GM10248 (cell line): ENCODE measurements at places on chromosomes 16 and 17.

- no peak for DNase-seq
Measured at GRCh38 chr17:50544516-50544915, 2.5 kb upstream of the SPATA20 start.

- DNase-seq, result no peak
Measured at GRCh38 chr17:81845361-81845760, 10.5 kb upstream of the PPP1R27 start.

DNA sequence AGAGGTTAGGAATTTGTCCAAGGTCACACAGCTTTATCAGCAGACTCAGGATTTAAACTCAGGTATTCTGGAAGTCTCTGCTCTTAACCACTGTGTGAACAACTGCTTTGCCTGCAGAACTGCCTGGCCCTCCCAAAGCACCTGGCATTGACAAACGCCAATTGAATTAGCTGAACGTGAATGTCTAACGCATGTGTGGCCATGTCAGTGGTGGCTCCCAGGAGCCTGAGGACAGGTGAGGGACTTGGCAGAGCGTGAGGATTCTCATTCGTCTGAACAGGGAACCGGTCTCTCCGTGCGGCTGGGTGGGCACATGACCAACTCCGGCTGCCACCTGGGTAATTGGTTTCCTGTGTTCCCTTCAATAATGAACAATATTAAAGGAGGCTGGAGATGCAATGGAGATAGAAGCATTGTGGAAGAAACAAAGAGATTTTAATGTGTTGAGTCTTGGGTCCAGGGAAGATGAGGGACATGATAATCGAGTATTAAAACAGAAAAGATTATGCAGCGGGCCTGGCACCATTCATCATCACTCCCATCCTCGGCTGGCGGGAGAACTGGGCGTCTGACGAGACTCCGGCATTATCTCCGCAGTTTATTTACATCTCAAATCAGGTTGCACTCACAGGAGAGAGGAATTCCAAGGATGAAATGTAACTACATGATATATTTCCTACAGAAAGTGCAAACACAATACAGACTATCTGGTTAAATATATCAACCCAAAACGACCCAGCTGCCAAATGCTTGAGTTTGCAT is 113.5 kb downstream of the NPIPB5 start:
- DNase-seq, result no peak

GRCh38 chr16:89949121-89949742 is 677 bp downstream of the DEF8 start:
- no peak for DNase-seq

GRCh38 chr17:73787076-73788059 is 143.1 kb upstream of the SDK2 start:
- DNase-seq, result no peak

GRCh38 chr17:75576661-75577060 is 10.9 kb upstream of the MYO15B start:
- no peak for DNase-seq

DNA sequence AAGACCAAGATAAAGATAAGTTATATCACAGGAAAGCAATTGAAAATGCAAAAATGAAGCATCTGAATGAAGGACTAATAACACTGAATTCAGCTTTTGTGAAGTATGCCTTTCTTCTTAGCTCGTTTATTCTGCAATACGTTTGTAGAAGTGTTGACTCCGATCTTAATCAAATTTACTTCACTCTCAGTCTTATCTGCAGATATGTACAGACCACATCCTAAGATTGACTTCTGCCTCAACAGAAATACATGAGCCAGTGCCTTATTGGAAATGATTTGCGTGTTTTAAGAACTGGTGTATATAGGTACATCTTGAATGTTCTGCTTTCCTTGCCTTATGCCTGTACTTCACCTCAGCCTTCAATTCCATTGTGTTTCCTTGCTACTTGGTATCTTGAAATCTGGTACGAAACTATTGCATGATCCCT is 1.3 kb downstream of the ATF7IP2 start:
- no peak for DNase-seq

DNA sequence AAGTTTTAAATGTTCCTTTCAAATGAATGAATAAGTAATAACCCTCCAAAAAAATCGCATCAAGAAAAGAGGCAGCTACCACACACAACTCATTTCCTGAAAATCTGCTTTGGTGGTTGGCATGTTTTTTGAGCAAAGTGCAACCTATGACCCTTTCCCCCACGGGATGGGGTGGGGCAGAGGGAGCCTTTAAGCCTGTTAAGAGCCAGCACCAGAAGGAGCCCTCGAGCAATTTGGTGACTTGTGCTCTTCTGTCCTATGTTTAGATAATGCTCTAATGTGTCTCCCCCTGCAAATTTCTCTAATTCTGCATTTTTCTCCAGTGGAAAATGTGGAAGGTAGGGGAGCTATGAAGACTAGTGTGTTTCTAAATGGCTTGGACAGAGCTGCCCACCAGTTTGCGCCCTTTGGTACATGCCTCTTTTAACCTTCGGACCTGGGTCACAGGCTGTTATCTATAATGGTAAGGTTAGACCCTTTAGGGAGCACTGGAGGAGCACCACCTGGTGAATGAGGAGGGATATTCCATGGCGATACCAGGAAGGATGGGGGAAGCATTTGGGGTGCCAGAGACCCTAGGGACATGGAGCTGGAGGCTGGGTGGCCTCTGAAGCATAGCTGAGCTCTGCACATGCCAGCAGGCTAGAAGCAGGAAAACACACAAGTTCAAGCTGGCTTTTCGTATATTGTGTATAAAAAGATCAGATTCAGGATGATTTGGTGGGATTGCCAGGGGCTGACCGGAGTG is 1.6 kb downstream of the PYCARD start:
- DNase-seq, result peak; percentile 51

GRCh38 chr17:40582328-40582901 is 17.1 kb upstream of the CCR7 start:
- peak; percentile 64 for DNase-seq

DNA sequence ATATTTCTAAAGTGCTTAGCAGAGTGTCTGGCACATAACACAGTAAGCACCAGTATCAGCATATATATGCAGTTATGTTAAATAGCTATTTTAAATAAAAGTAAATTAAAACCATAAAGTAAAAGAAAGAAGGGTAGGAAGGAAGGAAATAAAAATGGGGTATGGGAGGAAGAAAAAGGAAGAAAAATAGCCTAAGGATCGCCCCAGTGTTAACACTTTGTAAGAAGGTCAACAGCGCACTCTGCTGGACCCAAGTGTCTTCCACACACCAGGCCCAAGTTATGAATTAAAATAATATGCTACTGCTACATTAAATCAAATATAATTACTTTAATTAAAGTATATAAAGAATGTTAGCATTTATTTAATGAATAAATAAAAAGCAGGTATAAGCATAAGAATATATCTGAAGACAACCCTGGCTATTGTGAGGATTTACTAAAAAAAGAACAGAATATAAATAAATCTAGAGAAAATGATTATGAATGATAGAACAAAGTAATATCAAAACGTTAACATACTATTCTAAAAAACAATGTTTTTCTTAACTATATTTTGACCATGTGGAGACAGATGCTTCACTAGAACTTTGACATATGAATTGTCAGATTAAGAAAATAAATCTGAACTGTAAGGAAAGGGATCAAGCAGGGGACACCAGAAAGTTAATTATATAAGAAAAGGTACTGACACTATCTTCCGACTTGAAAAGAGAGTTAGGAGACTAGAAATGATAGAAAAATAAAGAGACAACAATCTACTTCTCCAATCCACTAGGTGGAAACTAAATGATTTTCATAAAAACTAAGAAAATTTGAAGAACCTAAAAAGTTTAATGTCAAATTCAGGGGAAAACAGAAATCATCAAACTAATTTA is 25.9 kb downstream of the BRIP1 start:
- peak; percentile 41 for DNase-seq

DNA sequence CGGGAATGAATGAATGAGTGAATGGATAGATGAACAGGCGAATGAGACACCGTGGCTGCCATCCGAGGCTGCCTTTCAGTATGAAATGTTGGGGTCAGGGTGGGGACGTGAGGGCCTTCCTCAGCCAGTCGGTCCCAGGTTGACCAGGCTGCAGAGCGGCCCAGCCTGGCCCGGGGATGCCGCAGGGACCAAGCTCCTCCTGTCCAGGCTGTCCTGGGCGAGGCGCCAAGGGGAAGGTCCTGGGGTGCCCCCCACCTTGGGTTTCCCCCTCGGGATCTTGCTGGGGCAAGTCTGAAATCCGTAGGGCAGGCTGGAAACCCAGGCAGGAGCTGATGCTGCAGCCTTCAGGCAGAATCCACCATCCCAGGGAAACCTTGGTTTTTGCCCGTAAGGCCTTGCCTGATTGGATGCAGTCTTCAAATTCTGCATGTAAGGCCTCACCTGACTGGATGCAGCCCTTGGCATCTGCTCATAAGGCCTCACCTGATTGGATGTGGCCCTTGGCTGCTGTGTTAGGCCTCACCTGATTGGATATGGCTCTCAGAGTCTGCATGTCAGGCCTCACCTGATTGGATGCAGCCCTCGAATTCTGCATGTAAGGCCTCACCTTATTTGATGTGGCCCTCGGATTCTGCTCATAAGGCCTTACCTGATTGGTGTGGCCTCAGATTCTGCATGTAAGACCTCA is 61.7 kb upstream of the ZNF469 start:
- no peak for DNase-seq

DNA sequence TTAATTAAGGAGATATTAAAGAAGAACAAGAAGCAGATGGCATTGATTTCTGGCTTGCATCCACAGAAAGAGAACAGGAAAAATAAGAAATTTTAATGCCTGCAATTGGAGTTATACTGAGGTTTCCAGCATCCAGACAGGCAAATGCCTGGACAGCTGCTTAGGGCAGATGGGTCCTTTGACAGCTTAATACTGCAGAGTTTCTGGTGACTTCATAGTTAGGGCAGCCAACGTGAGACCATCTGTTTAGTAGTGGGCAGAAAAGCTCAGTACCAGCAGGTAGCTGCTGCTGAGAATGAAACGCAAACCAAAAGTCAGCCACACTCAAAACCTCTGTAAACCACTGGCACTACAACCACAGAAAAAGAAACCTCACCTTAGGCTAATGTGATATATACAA is 109.8 kb downstream of the CDK5R1 start:
- peak; percentile 61 for DNase-seq

GRCh38 chr16:49726155-49726554 is 129.8 kb downstream of the ZNF423 start:
- DNase-seq, result no peak

- no peak for DNase-seq
Measured at GRCh38 chr17:69175625-69176456, 34.1 kb upstream of the ABCA6 start.

GRCh38 chr16:30758988-30759491 is 2.8 kb downstream of the CFAP119 start:
- DNase-seq, result no peak

DNA sequence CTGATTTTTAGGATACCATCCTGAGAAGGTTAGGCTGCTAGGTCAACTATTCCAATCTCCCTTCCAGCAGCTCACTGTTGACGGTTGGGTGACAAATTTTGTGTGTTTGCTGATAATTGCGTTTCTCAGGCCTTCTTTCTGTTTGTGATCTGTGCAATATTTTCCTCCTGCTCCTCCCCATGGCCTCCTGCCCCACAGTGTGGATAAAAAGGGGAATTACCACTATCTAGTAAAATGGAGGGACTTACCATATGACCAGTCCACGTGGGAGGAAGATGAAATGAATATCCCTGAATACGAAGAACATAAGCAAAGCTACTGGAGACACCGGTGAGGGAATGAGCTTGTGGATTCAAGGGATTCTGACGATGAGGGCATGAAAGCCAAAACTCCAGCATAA is 9.2 kb downstream of the CHD3 start:
- DNase-seq, result no peak
